ENCODE measurements at places on chromosomes 3 and 15.

DNA sequence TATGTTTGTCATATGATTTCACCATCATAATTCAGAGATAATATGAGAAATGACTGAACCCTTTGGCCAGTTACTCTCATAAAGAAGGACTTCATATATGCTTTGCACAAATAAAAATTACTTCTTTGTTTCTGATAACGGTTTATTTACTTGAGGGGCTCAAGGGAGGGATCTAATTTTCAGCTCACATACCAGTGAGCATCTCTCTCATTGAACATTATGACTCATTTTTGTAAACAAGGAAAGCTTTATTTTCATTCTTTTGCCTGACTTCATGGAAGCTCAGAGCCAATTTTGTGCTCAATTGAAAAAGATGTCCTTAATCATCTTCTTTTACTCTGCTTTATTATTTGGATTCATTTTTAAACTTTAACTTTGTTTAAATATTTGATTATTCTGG lies 5.8 kb downstream of the NLGN1 start:
- DNase-seq = no peak

DNA sequence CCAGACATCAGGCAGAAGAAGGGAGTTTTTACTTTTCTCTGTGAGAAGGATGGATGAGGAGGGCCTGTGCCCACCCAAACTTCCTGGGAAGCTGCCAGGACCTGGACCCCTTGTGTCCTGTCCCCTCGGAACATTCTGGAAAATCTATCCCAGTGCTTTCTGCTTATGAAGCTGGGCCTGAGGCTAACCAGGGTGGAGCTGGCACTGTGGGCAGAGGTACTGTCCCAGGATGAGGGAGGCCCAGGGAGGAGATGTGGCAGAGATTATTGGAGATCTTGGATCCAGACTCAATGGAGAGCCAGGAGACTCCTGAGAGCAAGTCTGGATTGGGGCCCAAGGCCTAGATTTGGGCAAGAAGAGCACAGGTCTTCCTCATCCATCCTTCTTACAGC lies 44.4 kb downstream of the SPSB4 start:
- no peak for DNase-seq

DNA sequence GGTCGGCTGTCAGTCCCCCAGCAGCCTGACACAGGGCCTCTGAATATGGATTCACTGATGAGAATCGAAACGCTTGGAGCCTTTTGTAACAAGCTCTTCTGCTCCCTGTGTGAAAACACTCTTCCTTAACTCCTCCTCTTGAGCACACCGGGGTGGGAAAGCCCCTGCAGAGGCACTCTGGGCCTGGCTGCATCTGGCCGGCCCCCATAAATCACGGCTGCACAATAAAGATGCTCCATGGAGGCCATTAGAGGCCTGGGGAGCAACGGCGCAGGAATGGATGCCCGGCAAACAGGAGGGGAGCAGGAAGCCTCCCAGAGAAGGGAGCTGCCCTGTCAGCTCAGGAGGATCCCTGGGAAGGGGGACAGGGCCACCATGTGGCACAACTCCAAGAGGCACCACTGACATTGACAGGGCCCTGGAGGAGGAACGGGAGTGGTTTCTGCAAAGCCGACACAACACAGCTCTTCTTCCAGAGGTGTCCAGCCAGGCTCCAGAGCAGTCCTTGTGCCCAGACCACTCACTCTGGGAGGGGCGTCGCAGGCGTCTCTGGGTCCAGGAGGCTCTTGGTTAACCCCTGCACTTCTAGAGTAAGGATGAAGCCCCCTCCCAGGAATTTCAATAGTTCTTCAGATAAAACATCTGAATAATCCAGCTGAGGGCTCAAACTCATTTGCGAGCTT lies 509.3 kb upstream of the PPP2R3A start:
- no peak for DNase-seq

DNA sequence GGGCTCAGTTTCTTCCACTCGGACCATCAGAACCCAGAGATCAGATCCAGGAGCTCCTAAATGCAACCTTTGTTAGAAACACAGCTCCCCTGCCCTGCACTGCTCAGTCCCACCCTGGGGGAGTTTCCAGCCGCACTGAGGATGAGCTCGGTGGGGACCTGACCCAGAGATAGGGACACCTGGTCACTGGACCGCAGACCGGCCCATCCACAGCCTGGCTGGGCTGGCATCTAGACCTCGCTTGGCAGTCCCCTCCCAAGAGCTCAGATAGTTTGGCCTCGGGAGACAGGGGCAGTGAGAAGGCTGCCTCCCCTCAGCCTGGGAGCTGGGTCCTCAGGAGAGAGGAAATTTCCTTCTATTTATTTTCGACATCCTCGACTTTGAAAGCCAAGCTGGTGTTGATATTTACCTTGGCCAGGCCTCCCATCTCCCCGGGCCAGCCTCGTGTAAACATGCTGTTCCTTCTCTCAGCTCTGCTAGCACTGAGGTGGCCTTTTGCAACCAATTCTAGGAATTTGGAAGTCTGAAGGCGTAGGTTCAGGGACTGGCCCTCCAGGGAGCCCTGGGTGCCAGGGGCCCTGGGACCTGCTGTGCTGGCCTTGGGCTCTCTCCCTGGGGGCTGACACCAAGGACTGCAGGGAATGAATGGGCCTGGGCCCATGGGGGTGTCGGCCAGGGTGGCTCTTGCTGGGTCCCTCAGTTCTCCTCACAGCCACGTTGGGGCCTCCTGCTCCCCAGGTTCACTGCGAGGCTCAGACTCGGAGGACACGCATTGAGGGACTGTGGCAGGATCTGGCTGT lies 90.1 kb downstream of the VGLL4 start:
- DNase-seq = no peak

GRCh38 chr3:89107461-89108290 lies at the start of gene EPHA3:
Gene EPHA3, plus strand, starts transcription at chr3:89107621. Its CDS starts 128 bp downstream, at chr3:89107749.
- no peak for DNase-seq

DNA sequence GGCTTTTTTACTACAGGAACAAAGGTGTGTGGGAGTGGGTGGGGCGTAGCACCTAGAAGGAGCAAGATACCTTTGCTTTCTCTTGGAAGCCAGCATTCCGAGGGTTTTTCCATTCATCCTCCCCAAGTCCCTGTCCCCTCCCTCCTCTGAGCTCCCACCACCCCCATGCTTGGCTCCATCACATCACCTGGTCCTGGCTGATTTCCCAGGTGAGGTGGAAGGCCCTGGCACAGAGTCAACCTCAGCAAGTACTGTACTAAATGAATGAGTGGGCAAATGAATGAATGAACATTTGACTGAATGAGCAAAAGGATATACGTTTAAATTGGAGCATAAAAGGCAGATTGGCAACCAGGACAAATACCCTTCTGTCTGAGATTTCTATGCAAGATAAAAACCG lies 45.4 kb downstream of the DZIP1L start:
- DNase-seq = no peak

DNA sequence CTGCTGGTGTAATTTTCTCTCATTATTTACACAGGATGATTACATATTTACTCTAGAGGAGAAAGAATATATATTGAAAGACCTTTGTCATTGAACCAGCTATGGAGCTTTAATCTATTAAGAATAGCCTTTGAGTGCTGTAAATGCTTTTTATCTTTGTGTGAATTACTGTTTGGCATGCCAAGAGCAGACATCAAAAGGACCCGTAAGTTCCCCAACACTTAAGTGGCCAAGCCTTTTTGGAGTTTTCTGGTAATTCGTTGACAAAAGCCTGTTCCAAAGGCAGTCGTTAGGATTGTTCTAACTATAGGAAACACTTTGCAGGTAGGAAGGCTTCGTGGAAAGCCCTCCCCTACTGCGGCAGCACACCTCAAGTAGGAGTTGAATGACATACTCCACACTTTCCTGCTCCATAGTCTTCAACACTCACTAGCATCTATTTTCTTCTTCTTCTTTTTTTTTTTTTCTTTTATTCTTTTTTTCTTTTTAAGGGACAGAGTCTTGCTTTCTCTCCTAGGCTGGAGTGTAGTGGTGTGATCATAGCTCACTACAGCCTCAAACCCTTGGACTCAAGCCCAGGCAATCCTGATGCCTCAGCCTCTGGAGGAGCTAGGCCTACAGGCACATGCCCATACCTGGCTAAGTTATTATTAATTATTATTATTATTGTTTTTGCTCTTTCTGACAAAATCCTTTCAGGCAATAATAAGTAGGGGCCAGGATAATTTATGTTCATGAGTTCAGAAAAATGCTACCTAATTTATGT lies 98.6 kb downstream of the SUCNR1 start:
- no peak for DNase-seq

DNA sequence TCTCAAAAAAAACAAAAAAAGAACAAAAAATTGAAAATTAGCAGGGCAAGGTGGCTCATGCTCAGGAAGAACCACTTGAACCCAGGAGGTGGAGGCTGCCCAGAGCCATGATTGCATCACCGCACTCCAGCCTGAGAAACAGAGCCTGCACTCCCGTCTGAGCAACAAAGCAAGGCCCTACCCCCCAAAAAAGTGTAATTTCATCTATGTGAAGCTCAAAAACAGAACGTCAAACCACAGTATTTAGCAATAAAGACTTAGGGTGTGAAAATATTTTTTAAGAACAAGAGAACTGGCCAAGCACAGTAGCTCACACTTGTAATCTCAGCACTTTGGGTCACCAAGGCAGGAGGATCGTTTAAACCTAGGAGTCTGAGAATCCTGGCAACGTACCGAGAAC lies 38.2 kb downstream of the STAG1 start:
- no peak for DNase-seq

- no peak for DNase-seq
Observed at GRCh38 chr3:11991751-11992150, 12.4 kb upstream of the SYN2 start.

DNA sequence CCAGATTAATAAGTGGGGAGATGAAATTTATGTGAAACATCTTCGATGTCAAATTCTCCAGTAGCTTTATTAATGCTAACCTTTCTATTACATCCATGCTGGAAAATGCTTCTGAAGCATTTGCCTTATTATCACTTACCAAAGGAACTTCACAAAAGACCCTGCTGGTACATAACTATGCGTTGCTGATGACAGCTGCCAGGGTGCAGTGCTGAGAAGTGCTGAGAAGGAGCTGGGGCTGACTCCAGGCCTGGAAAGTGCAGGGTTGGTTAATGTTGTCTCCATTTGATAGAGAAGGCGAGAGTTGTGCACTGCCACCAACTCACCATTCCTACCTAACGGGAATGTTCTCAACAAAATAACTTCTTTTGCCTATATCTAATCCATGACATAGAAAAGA lies 736.0 kb upstream of the NR2F2 start:
- DNase-seq = no peak

GRCh38 chr3:140686948-140687347 lies 9.1 kb downstream of the TRIM42 start:
- no peak for DNase-seq

DNA sequence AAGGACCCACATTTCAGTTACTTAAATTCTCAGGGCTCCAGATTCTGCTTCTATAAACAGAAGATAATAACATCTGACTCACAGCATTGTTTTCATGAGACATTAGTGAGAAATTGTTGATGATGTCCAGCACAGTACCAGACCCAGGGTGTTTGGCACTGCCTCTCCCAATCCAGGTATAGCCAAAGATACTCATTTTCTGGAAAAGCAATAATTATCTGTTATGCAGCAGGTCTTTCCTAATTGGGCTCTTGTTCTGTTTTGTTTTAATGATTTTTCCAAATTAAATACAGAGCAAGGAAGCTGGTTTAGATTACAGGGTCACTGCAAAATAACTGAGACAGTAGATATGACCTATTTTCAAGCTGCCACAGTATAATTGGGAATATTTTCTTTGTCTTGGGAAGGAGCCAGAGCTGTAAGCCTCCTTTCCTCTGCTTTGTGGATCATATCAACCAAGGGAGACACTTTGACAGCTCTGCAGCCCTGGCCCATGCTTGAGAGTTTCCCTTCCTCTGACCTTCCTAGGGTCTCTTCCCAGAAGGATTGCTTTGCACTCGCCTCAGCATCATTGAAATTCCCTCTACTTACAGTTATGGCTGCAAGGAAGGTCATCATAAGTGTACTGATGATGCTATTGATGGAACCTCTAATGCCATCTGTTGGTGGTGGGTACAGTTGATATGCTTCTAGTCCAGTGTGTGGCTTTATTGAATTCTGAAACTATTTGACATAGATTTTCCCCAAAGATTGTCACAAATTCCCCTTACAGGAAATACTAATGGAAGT lies 522.4 kb upstream of the ADAMTS9 start:
- no peak for DNase-seq

DNA sequence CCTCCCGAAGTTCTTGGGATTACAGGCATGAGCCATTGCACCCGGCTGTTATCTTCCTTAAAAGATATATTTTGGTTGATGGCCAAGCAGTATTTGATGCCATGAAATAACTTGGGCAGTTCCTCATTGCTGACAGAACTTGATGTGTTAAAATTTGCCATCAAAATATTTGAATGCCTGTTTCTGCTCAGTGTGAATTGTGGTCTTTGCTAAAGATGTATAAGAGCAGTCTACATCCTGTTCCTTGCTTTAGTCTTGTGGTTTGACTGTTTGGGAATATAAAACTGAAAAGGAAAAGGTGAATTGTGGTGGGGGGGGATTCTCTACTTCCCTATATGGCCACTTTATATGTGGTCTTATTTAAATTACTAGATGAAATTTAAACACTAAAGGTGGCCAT lies 14.0 kb downstream of the TRIM71 start:
- DNase-seq = no peak

- DNase-seq = no peak
Observed at GRCh38 chr3:72517921-72518424, 330.3 kb downstream of the SHQ1 start.

- no peak for DNase-seq
Observed at GRCh38 chr3:74267131-74267530, 347.3 kb downstream of the CNTN3 start.

GRCh38 chr3:152356870-152357276 lies 88.1 kb downstream of the MBNL1 start:
- no peak for DNase-seq

DNA sequence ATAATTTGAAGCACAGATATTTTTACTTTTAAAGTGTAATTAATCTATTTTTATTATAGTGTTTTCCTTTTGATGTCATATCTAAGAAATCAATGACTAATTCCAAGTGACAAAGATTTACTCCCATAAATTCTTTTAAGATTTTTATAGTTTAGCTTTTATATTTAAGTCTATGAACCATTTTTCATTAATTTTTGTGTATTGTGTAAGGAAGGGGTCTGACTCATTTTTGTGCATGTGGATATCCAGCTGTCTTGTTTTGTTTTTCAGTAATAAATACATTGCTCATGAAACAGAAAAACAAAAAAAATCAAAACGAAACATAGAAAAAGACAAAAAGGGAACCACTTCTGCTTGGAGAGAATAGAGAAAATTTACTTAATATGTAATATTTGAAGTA lies 145.1 kb downstream of the EPHA6 start:
- DNase-seq = no peak

DNA sequence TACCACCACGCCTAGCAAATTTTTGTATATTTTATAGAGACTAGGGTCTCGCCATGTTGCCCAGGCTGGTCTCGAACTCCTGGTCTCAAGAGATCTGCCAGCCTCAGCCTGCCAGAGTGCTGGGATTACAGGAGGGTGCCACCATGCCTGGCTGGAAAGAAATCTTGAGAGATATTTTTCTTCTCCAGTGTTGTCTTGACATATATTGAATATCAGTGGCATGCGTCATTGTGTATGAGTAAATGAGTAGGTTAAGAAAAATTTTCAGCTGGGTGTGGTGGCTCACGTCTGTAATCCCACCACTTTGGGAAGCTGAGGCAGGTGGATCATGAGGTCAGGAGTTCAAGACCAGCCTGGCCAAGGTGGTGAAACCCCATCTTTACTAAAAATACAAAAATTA lies 3.5 kb upstream of the PIF1 start:
- no peak for DNase-seq

GRCh38 chr15:61390138-61390537 lies 161.0 kb upstream of the RORA start:
- no peak for DNase-seq

- no peak for DNase-seq
Observed at GRCh38 chr15:92663250-92663951, 7.8 kb upstream of the FAM174B start.

All from GM18507 (cell line).